Fibroblast of skin of right biceps (primary cell): ENCODE measurements at places on chromosomes 6 and 20.
A peak's percentile ranks its signal among the peaks of the same experiment; 100 is the strongest.

DNA sequence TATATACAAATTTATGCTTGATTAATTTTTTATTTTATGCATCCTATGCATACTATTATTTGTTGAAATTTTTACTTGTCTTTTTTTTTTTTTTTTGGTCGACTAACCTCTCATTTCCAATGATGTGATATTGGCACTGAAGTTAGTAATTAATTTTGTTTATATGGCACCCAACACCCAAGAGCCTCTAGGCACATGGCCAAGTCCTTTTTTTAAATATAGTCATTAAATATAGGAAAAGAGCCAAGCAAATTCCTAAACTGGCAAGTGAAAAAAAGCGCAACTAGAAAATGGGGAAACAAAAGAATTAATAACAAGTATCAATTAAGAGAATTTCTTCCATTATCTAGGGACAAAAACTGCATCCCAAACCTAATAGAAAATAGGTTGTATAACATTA lies 85.5 kb upstream of the HS3ST5 start:
- no peak for DNase-seq

- no peak for DNase-seq
Observed at GRCh38 chr6:144019929-144020328, 11.9 kb upstream of the PLAGL1 start.

DNA sequence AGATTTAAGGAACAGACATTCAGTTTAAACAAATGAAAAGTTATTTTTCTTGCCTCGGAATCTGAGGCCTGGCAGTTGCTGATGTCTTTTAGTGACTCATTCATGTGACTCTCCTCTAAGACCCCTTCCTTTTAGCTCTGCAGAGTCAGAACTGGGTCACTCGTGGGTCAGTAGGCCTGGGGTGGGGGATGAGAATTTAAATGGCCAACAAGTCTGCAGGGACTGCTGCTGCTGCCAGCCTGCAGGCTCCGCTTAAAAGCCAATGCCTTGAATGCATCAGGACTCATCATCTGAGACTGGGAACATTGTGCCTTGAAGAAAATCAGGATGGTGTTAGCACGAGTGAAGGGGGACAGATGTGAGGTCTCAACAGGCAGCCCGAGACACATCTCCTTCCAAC lies 404.3 kb downstream of the CDH26 start:
- DNase-seq: peak; percentile 10

DNA sequence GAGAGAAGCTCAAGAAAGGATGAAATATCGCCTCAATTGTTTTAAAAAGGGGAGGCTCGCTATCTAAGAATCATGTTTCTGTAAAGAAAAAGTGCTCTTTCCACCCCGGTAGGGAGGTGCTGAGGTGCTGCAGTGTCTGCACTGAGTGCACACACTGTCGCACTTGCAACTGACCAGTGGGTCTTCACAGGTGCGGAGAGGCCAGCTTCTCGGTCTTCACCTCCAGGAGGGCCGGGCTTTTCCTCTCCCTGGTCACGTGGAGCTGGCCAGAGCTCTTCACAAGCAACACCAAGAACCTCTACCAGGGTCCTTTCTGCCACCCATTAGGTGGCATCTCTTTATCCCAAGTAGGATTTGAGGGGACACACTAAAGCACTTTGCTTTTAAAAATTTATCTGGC lies 27.8 kb upstream of the TCFL5 start:
- no peak for DNase-seq

DNA sequence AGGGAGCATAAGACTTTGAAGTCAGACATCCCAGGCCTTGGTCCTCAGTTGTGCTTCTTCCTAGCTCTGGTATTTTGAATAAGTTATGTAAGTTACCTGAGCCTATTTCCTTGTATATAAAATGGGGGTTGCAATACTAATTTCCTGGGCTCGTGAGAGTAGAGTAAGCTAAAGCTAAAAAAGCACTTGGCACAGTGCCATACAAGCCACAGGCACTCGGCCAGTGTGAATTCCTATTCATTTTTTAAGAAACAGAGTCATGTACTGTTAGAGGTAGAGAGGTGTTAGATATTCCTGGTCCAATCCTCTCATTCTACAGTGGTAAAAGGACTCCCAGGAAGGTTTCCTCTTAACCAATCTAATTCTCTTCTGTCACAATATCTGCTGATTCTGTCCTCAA lies 79.6 kb upstream of the EPB41L1 start:
- peak; percentile 28 for DNase-seq
